ENCODE measurements at places on chromosomes 13 and 19.

DNA sequence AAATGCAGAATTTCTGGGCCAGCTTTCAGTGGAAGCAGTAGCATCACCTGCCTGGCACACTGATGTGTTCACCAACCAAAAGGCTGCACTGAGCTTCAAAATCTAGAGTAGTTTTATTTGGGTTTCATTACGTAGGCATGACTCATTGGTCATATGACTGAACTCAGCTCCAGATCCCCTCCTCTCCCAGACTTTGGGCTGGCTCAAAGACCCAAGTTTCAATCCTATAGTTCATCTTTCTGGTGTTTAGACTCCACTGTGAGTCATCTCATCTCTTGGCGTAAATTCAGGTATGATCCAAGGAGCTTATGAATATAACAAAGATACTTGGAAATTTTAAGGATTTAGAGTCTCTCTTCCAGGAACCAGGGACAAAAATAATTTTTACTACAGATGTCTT, 17.7 kb downstream of the ZMYM5 start:
- DNase-seq = no peak

DNA sequence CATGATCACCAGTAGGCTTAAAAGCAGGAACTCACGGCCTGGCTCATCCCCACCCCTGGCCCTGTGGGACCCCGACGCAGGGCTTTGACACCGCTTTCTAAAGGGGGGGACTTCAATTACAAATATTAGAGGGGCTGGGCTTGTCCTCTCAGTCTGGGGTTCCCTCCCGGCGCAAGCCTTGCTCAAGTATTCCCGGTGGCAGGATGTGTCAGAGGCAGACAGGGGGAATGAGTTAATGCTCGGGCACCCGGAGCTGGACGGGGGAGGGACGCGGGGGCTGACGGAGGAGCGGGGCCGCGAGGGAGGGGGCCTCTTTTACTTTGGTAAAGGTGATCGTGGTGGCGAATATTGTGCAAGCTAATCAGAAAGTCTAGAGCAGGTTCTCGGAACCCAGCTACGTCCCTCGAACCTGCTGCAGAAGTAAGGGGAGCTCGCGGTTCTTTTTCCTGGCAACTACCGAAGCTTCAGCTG, 1.1 kb downstream of the FGF14 start:
- no peak for DNase-seq

DNA sequence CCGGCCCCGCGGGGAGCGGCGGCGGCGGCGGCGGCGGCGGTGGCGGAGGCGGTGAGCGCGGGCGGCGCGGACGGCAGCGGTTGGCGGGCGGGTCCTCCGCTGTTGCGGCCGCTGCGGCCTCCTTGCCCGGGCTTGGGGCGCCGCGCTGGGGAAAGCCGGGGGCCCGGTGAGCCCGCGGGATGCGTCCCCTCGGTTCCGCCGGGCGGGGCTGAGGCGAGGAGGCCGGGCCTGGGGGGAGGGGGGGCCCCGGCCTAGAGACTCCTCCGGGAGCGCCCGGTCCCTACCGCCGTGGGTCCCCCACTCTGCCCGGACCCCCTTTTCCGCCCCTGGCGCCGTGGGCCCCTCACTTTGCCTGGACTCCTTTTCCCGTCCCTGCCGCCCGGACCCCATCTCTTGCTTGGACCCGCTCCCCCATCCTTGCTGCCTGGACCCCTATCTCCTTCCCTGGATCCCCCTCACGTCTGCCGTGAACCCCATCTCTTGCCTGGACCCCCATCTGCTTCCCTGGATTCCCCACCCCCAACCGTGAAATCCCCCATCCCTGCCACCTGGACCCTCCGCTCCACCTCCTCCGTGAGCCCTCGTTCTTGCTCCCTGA, 28.6 kb upstream of the NDUFS7 start:
- no peak for DNase-seq

- no peak for DNase-seq
Observed at GRCh38 chr13:44667943-44668342, 91.8 kb upstream of the TSC22D1 start.

DNA sequence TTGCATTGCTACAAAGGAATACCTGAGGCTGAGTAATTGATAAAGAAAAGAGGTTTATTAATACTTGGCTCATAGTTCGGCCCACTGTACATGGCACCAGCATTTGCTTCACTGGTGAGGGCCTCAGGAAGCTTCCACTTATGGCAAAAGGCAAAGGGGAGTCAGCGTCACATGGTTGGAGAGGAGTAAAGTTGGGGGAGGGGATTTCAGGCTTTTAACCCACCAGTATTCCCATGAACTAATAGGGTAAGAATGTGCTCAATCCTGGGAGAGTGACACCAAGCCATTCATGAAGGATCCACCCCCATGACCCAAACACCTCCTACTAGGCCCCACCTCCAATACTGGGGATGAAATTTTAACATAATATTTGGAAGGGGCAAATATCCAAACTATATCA, 82.5 kb upstream of the MYCBP2 start:
- no peak for DNase-seq

DNA sequence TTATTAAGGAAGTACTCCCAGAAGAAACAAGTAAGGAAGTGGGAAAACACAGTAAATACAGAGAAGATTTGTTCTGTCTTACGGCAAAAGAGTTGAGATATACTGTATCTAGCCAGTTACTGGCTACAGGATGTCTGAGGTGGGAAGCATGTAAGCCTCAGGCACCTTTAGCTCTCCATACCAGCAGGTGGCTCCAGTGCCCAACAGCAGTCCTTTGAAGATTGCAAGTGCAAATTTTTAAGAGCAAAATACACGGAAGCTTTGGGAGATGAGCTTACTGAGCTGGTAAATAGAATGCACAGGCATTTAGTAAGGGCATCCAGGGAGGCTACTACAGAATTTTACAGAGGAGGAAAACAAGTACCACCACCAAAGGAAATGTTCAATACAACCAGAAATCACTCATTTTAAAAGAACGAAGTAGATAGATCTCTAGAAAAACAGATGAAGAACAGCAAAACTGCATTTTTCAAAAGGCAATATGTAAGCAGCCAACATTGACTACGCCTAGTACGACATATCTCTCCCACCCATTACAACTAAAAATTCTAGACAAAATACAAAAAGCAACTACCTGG, 57.9 kb upstream of the VSTM2B start:
- DNase-seq = no peak

GRCh38 chr13:80550971-80551441, 210.1 kb upstream of the SPRY2 start:
- DNase-seq = no peak

- no peak for DNase-seq
Observed at GRCh38 chr19:6473647-6474046, 7.9 kb downstream of the DENND1C start.

Measured in stimulated activated CD8-positive, alpha-beta memory T cell treated with anti-CD3 and anti-CD28 coated beads, Interleukin-12 subunit alpha, Interleukin-12 subunit beta, amount 100 ng/mL, for 1 hour (primary cell).